ENCODE measurements at places on chromosomes 5 and 9.

- no peak for DNase-seq
Observed at GRCh38 chr5:180988592-180988991, at the start of gene BTNL3. Gene BTNL3, plus strand, starts transcription at chr5:180988846. Its CDS starts 183 bp downstream, at chr5:180989029.

GRCh38 chr5:135426102-135427082 is 20.8 kb downstream of the DCANP1 start:
- no peak for DNase-seq

- DNase-seq: peak; percentile 18
Observed at GRCh38 chr9:94213511-94214124, 45.5 kb upstream of the ZNF169 start.

DNA sequence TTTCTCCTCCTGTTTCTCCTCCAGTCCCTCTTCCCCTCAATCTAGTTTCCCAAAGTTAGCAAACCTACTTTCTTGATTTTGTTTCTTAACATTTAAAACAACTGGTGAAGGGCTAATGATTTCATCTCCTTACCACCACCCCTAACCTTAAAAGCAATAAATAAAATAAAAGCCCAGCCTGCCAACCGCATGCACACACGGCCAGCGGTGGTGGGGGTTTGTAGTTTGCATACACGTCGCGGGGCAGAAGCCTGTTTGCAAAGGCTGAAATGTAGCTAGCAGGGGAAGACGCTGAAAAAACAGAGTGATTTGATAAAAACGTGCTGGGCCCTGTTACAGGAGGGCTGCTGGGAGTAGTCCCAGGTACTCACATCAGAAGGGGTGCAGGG is 1.9 kb upstream of the DMRT2 start:
- no peak for DNase-seq

GRCh38 chr9:125258832-125259534 is 2.6 kb upstream of the GAPVD1 start:
- no peak for DNase-seq

DNA sequence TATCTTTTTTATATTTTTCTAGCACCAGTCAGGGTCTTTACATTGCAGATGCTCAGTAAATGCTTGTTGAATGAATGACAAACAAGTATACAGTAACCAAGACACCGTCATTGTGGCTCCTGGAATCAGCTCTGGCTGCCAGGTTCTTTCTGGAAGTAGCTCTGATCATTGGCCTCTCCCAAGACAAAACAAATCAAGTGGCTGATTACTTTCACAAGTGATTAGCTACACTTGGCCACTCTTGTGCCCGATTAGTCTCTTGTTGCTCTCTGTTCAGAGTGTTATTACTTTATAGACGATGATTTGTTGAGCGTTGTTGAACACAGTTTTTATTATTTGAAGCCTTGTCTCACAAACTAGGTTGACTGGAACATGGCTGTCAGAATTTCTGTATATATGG is 119.6 kb upstream of the TLX3 start:
- DNase-seq: no peak

GRCh38 chr9:134333234-134333873 is 7.1 kb downstream of the RXRA start:
- no peak for DNase-seq

GRCh38 chr5:86765778-86766502 is 148.2 kb downstream of the COX7C start:
- DNase-seq: no peak

DNA sequence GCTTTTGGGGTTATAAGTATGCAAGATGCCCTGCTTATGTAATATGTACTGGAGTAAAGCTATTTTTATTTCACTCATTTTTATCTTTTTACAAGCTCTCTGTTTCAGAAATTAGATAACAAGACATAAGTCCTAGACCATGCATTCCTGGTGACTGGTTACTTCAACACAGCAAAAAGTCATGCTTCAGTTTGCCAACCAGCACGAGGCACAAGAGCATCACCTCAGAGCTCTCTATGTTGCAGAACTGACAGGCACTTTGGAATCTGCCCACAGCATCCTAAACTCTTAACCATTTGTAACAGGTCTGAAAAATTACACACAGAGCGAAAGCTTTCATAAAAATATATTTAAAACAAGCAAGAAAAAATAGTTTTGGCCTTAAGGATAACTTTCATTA is 112.8 kb downstream of the MARCHF11 start:
- DNase-seq: no peak

DNA sequence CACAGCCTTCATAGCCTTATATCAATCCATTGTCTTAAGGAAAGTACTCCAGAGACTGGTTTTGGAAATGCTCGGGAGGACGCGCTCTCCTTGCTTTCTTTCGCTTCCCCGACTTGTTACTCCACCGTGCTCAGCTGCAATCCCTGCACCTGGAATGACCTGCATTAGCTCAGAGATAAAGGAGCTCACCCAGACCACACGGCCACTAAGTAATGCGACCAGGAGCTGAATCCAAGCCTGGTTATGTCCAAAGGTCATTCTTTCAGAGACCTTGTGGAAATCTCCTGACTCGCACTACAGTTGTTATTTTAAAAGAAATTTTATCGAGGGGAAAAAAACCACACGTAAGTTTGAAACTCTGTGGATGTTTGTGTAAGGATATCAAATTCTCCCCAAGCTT is 135.3 kb upstream of the DPYSL3 start:
- no peak for DNase-seq

- no peak for DNase-seq
Observed at GRCh38 chr9:25850803-25851202, 172.6 kb upstream of the TUSC1 start.

DNA sequence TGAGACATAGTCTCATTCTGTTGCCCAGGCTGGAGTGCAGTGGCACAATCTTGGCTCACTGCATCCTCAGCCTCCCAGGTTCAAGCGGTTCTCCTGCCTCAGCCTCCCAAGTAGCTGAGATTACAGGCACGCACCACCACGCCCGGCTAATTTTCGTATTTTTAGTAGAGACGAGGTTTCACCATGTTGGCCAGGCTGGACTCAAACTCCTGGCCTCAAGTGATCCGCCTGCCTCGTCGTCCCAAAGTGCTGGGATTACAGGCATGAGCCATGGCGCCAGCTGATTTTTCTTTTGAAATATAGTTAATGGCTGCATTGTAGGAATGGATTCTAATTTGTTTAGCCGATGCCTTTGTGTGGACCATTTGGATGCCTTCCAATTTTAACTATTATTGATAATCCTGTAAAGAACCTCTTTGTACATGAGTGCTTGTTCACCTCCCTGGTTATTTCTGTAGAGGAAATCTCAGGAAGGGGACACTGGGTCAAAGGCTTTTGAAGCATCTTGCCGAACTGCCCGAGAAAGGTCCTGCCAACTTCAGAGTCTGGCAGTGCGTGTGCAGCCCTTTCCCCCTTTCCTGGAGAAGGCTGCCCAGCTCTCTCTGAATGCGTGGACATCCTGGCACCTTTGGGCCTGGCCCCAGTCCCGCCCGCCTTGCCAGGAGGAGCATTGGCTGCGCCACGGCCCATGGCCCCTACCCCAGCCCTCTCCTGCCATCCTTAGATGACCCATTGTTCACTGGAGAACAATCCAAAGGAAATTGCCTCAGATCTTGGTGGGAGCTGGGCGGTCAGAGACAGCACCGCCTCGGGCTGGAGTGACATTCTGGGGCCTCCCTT is 8.9 kb upstream of the NUP214 start:
- DNase-seq: no peak

DNA sequence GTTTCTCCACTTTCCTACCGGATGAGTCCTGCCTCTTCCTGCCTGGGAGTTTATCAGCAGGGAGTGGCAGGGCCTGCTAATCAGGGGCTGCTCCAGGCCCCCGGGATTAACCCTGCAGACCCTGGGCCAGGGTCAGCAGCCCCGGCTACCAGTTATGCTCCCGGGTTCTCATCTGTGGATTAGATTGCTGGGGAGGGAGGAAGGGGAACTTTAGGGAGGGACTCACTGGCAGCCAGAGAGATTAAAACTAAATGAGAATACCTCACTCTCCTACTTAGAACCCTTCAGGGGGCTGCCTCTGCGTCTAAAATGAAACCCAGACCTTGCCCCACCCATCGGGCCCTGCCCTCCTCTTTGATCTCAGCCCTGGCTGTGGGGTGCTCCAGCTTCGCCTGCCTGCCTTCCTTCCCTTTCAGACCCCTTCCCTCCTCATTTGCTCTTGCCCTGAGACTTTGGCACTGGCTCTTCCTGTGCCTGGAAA is 130.5 kb upstream of the HAND1 start:
- no peak for DNase-seq
